ENCODE measurements at places on chromosomes 2 and 18.

- no peak for DNase-seq
Measured at GRCh38 chr18:48085781-48086487, 155.5 kb upstream of the SMAD2 start.

GRCh38 chr2:242060212-242060835 lies 190.8 kb downstream of the RTP5 start:
- DNase-seq: peak; percentile 52

DNA sequence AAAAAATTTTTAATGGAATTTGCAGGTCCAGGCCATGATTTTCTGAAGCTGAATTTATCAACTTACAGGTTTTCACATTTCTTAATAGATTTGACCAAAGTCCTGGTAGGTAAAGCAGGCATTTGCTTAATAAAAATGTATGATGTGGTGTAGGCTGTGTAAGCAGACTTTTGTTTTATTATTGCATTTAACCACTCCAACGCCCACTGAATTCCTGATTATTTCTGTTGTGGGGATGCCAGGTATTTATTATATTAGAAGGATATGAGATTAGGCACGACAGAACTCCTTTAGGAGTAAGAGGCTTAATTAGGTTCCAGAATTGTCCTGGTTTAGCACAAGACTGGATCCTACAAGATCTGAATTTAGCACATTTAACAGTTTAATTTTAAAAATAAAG lies 111.1 kb downstream of the ADCYAP1 start:
- DNase-seq: no peak

DNA sequence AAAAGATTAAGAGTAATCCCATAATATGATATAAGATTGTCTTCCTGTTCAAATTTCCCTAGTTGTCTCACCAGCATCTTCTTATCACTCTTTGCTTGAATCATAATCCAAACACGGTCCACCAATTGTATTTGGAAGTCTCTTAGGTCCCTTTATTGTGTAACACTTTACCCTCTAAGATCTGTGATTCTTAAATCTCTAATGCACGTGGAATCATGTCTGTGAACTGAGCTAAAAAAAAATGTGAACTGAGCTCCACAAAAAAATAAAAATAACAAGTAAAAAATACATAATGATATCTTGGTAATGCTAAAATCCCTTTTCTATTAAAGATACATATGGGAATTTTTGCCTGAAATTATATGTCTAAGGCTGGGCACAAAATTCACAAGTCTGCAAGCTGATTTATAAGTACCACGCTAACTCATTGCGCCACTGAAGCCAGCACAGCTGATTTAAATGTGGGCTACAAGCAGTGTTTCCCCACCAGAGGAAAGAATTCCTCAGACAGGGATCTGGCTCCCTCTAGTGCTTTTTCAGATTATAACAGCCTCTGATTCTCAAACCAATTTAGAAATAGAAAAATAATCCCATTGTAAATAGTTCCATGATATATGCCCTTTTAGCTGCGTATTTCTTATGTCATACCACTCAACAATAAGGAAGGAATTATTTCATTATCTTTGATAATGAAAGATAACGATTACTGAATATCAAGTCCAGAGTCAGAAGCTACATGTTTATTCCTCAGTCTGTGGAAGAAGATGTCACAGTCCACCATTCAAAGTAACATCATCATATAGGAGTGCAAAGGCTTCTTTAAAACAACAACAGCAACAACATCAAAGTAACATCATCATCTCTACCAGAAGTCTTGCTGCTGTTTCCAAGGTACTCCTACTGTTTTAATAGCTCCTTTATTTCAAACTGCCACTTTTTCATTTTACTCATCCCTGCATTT lies 22.9 kb downstream of the RBM43 start:
- peak; percentile 79 for DNase-seq

DNA sequence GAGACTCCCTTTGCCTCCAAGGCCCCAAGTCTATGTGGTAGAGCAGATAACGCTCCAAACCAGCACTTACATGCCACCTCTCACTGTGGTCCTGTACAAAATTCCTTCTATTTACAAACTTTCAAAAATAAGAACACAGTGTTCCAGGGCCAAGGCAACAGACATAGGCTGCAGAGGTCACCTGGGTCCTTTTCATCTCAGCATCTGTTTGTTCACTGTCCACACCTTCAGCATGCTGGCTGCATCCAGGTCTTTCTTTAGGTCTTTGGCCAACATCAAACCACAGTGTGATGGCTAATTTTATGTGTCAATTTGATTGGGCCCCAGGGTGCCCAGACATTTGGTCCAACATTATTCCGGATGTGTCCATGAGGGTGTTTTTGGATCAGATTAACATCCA lies 20.0 kb upstream of the INO80C start:
- no peak for DNase-seq
